CD4-positive, alpha-beta T cell treated with Interferon alpha-2 for 1 hour (primary cell): ENCODE measurements at places on chromosomes 4 and X.

DNA sequence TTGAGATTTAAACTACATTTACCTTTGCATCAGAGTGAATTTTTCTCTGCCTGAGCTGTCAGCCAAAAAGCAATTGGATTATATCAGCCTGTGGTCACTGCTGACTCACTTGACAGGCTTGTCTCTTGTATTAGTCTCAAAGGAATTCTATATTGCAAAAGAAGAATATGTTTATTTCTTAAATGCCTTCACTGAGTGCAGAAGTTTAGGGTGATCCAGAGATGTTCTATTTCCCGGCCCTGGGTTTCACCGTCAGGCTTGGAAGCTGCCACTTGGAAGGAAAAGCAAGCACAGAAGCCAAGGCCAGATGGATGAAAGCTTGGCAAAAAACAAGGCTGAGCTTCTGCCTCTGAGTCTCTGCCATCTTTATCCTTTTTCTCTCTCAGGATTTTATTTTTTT is 80.9 kb downstream of the FAM114A1 start:
- DNase-seq, result no peak

DNA sequence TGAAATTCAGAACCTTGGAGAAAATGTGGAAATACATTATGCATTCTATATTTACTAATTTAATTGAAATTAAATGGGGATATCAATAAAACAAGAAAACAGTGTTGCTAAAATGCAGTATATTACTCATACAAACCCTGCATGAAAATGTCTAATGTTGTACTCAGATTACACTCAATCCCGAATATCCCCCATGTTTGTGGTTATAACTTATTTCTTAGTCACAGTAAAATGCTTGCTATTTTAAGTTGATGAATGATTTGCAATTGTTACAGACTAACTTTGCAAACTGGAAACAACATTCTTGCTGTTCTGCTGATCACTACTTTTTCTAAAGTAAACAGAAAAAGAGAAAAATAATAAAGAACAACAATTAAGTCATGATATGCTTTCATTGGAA is 33.1 kb upstream of the ANXA10 start:
- no peak for DNase-seq

DNA sequence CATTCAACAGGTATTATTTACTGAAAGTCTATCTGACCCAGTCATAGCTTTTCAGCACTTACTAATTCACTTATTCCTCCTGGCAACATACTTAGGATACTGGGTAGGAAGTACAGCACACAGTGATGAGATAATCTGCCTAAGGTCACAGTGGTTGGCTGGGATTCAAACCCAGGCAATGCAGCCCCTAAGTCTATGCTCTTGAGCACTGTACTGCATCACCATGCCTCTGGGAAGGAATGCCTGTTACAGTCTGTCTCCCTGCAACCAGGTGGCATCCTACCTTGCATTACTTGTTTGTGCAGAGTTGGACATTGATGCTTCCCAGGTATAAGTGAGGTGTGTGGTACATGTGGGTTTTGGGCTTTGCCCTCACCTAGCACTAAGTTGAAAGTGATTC is 21.5 kb upstream of the LRAT start:
- no peak for DNase-seq

DNA sequence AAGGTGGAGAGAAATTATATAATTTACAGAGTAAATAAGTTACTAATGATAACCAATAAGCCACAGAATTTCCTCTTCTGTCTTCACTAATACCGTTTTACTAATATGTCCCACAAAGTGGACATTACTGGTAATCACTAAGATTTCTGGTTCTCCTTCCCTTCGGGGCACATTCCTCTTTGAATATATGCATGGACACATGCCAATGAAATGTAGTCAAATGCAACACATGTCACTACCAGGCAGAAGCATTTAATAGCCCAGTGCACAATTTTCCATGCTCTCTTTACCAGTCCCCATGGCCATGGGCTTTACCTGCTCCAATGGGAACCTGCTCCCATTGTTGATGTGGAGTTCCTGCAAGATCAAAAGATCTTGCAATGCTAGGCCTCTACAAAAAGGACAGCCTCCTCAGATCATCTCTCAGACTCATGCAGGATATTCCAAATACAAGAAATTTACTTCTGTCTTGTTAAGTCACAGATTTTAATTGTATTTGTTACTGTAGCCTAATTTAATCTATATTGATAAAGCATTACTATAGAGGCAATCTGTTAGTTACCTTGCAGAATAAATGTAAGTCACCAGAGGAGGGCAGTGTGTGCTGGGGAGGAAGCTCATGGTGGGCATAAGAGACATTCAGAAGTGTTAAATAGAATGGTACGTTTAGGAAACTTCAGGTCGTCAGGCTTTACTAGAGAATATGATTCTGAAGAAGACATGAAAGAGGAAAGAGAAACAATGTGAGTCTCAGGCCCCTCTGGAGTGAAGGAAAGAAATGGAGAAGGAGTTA is 37.1 kb upstream of the INPP4B start:
- DNase-seq, result no peak

DNA sequence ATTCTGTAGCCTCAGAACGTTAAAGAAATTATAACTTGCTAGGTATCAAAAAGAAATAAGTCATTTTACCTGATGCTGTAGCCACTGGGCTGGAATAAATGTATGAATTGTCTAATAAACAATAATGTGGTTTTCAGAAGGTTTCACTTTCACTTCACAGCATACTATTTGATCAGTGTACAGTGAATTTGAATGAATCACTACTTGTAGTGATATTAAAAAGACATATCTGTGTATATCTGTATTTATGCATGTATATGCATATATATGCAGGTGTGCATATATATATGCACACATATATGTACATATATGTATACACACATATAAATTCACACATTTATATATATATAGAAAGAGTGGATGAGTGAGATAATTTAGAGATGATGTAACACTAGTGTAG is 440.0 kb upstream of the PCDH10 start:
- no peak for DNase-seq
